ENCODE measurements at places on chromosomes 6 and 20. TPM values are rescaled to one million over a fixed set of nuclear protein-coding genes. Genes with fewer than 3 reads are reported as not detected.

DEFB125 gene
- not detected for polyA plus RNA-seq

TBXT gene
- polyA plus RNA-seq, result 0.63 TPM

DLK2 gene
- 0.20 TPM for polyA plus RNA-seq

BAK1 gene
- polyA plus RNA-seq, result 39.1 TPM

GNAS-AS1 gene
- polyA plus RNA-seq, result not detected

PTCRA gene
- not detected for polyA plus RNA-seq

COL19A1 gene
- 14.6 TPM for polyA plus RNA-seq

ARMC2 gene
- polyA plus RNA-seq, result 4.4 TPM

ADIG gene
- polyA plus RNA-seq, result not detected

PLCB1 gene
- polyA plus RNA-seq, result 0.07 TPM

LINC00237 gene
- not detected for polyA plus RNA-seq

RAMACL gene
- not detected for polyA plus RNA-seq

INSM1 gene
- not detected for polyA plus RNA-seq

TAAR9 gene
- not detected for polyA plus RNA-seq

SIRT5 gene
- 8.0 TPM for polyA plus RNA-seq

BTNL2 gene
- not detected for polyA plus RNA-seq

BMP5 gene
- not detected for polyA plus RNA-seq

WFDC2 gene
- not detected for polyA plus RNA-seq

TCF19 gene
- polyA plus RNA-seq, result 10.0 TPM

ULBP2 gene
- 0.31 TPM for polyA plus RNA-seq

SLC24A3 gene
- polyA plus RNA-seq, result not detected

DCDC2 gene
- not detected for polyA plus RNA-seq

GJA10 gene
- polyA plus RNA-seq, result not detected

PKHD1 gene
- polyA plus RNA-seq, result not detected

Data from B cell (primary cell).